Endodermal cell (in vitro differentiated cells): ENCODE measurements at places on chromosomes 1 and 21. TPM values are rescaled to one million over a fixed set of nuclear protein-coding genes. Genes with fewer than 3 reads are reported as not detected.

DNA sequence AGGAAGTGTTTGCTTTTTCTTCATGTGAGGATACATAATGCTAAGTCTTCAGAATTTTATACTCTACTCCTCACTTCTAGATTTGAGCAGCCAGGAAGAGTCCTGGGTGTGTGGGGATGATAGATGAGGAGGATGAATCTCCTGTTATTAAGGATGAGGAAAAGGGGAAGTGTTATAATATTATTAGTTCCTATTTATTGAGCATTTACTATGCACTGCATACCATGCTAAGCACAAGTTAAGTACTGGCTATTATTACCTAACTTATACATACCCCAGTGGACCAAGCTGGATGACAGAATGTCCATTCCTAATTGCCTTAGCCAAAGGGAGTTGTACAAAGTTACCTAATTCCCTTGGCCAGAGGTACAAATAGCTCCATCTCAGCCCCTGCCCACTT is 19.8 kb downstream of the CACHD1 start:
- DNase-seq = no peak
- H3K27me3 ChIP-seq = peaks cover 17% of the 10 kb centered on the region
- H3K4me3 ChIP-seq = no peak overlapping the region
- no peaks in the 10 kb centered on the region for H3K36me3 ChIP-seq
- no peak overlapping the region for H3K27ac ChIP-seq
- peaks cover 16% of the 10 kb centered on the region for H3K4me1 ChIP-seq

- no peaks in the 10 kb centered on the region for H3K36me3 ChIP-seq
- peaks cover 15% of the 10 kb centered on the region for H3K4me1 ChIP-seq
- no peak overlapping the region for H3K27ac ChIP-seq
- no peaks in the 10 kb centered on the region for H3K27me3 ChIP-seq
These were observed 23.0 kb upstream of the POU2F1 start for GRCh38 chr1:167197692-167198091.

GRCh38 chr1:55554611-55555010 is 339.4 kb upstream of the USP24 start:
- H3K27me3 ChIP-seq = peaks cover 20% of the 10 kb centered on the region
- peaks cover 9% of the 10 kb centered on the region for H3K4me1 ChIP-seq
- no peaks in the 10 kb centered on the region for H3K36me3 ChIP-seq

- H3K36me3 ChIP-seq = no peaks in the 10 kb centered on the region
- no peak for DNase-seq
- H3K27ac ChIP-seq = no peak overlapping the region
- no peak overlapping the region for H3K4me3 ChIP-seq
- H3K4me1 ChIP-seq = no peaks in the 10 kb centered on the region
- H3K27me3 ChIP-seq = no peaks in the 10 kb centered on the region
These were observed 638.3 kb downstream of the MATN1 start for GRCh38 chr1:30084909-30085571.

DNA sequence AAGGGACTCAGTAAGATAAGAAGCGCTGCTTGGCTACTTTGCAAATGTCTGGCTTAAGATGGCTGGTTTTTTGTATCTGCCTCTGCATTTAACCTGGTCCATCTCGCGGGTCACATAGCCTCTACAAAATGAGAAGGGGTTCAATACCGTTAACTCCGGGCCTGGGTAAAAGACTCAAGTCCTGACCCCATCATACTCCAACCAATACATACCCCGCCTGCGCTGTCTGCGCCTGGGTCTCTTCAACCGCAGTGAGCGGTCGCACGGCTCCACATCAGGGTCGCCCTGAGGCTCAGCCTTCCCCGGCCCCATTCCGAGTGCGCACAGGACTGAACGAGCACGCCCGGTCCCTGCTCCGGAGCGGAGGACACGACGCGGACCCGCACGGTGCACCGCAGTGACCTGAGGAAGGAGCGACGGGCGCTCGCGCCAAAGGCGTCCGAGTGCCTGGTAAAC is 558 bp upstream of the PGD start:
- H3K4me3 ChIP-seq = peak overlapping the region; percentile 87
- H3K27ac ChIP-seq = peak overlapping the region; percentile 78
- H3K36me3 ChIP-seq = peaks cover 18% of the 10 kb centered on the region
- H3K4me1 ChIP-seq = no peaks in the 10 kb centered on the region

DNA sequence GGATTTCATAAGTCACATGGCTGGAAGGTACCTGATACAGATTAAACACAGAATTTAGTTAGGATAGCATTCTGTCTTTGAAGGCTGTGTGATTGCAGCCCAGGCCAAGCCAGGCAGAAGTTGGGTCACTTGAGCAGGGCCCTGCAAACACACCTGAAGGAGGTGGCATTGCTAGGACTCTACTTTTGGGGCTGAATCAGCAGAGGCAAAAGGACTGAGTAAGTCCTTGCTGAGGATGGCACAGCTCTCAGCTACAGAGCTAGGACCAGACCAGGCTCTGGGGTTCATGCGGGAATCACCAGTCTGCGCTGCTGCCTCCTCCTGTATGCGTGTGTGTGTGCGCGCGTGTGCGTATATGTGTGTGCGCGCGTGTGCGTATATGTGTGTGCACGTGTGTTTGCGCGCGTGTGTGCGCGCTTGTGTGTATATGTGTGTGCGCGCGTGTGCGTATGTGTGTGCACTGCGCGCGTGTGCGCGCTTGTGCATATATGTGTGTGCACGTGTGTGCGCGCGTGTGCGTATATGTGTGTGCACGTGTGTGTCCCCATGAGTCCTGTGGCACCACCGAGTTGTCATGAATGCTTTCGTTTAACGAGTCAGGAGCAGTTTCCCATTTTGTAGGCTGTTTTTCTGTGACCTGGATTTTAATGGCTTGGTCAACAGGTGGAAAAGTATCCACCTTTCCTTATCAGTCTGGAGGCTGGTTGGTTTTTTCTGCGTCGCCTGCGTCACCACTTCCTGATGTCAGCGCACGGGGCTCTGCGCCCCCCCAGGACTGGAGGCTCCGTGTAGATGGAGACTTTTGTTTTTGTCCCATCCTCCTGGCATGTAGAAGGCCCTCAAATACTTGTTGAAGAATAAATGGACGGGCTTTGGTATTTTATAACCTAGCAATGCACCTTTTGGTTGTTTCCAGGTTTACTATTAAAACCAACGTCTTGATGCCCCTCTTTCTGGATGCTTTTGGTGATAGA is 34.7 kb downstream of the ADARB1 start:
- peaks cover 3% of the 10 kb centered on the region for H3K4me1 ChIP-seq
- no peaks in the 10 kb centered on the region for H3K27me3 ChIP-seq

GRCh38 chr1:169874229-169874628 is 19.5 kb downstream of the SCYL3 start:
- no peak overlapping the region for H3K4me3 ChIP-seq
- no peaks in the 10 kb centered on the region for H3K27me3 ChIP-seq
- H3K27ac ChIP-seq = no peak overlapping the region
- no peak for DNase-seq
- no peaks in the 10 kb centered on the region for H3K4me1 ChIP-seq

GRCh38 chr1:6507037-6507428 is 15.6 kb upstream of the PLEKHG5 start:
- no peaks in the 10 kb centered on the region for H3K4me1 ChIP-seq
- no peaks in the 10 kb centered on the region for H3K27me3 ChIP-seq
- H3K4me3 ChIP-seq = no peak overlapping the region

DNA sequence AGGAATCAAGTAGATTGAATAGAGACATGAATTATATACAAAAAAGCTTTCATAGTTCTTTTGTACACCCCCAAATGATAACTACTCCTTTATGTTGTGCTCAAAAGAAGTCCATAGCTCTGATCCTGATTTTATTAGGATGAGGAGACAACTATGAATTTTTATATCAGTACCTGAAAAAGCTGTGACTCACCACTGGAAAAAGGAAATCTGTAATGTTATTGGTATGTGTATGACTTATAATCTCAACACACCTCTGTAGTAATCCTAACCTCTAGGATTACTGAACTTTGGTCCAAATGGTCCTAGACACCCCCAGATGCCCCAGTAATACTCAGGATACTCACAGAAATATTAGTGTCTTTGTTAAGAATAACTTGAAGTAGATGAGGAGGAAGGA is 10.2 kb downstream of the PRKAB2 start:
- no peaks in the 10 kb centered on the region for H3K27me3 ChIP-seq
- no peak overlapping the region for H3K4me3 ChIP-seq
- H3K27ac ChIP-seq = no peak overlapping the region
- DNase-seq = no peak

DNA sequence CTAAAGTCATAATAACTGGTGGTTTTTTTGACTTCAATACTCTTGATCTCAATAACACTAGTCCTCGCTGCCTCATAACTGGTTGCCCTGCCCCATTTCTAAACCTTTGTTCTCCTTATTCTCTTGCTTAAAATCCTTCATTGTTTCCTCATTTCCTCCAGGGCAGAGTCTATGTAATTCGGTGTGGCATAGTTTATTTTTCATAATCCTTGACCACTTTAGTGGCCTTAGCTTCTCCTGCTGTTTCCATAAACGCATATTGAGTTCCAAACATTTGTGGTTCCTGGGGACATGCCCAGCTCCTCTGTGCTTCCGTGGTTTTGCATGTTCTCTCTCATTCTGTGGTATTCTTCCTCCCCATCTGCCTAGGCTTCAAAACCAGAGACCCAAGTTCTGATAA is 19.0 kb upstream of the TLCD4 start:
- H3K4me3 ChIP-seq = no peak overlapping the region
- H3K27ac ChIP-seq = no peak overlapping the region
- no peaks in the 10 kb centered on the region for H3K4me1 ChIP-seq
- DNase-seq = no peak
- no peaks in the 10 kb centered on the region for H3K27me3 ChIP-seq

DNA sequence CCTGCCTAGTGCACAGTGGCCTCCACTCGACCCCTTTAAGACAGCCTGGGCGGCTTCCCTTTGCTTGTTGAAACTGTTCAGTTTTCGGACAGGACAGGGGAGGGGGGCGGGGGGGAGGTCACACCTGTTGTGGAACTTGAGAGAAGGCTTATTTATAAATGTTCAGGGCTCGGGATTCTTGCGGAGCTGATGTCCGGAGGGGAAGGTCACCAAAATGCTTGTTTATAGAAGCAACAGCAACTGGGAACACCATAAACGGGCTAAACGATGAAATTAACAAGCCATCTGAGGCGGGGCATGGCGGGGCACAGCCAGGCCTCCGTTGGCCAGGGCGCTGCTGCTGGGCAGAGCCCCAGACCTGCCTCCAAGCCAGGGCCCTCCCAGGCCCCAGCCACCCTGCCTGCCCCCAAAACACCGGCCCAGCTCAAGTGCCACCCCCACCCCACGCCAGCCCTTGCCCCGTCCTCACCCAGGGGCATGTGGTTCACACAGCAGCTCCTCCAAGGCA is 59.8 kb upstream of the CASZ1 start:
- DNase-seq = no peak
- H3K4me3 ChIP-seq = no peak overlapping the region
- H3K4me1 ChIP-seq = no peaks in the 10 kb centered on the region
- H3K36me3 ChIP-seq = no peaks in the 10 kb centered on the region
- H3K27me3 ChIP-seq = no peaks in the 10 kb centered on the region
- no peak overlapping the region for H3K27ac ChIP-seq

- no peak for DNase-seq
- no peaks in the 10 kb centered on the region for H3K4me1 ChIP-seq
- H3K36me3 ChIP-seq = no peaks in the 10 kb centered on the region
- H3K4me3 ChIP-seq = no peak overlapping the region
These were observed 56.2 kb upstream of the NUF2 start for GRCh38 chr1:163265547-163265946.

DNA sequence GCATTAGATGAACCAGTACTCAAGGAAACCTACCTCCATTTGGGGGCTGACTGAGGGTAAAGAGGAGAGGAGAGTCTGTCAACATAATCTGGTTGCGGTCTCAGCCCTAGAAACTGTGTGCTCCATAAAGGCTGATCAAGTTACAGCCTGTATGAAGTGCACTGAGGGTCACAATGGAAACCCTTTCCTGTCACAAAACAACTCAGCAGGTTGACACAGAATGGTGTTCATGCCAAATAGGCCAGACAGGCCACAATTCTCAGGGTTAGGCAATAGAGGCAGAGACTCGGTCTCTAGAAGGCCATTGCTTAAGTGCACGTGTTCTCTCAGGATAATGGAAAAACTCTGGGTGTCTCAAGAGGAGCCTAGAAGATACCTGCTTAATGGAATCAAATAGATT is 4.1 kb upstream of the ANKRD35 start:
- no peak overlapping the region for H3K4me3 ChIP-seq
- no peaks in the 10 kb centered on the region for H3K36me3 ChIP-seq
- no peak for DNase-seq
- no peak overlapping the region for H3K27ac ChIP-seq

- H3K36me3 ChIP-seq = no peaks in the 10 kb centered on the region
- no peak overlapping the region for H3K27ac ChIP-seq
- no peaks in the 10 kb centered on the region for H3K27me3 ChIP-seq
- peak; percentile 32 for DNase-seq
- peaks cover 11% of the 10 kb centered on the region for H3K4me1 ChIP-seq
These were observed 116.1 kb downstream of the PSMG1 start for GRCh38 chr21:39066829-39067780.

- no peaks in the 10 kb centered on the region for H3K36me3 ChIP-seq
- no peak overlapping the region for H3K27ac ChIP-seq
- no peaks in the 10 kb centered on the region for H3K4me1 ChIP-seq
- no peak for DNase-seq
- no peak overlapping the region for H3K4me3 ChIP-seq
- no peaks in the 10 kb centered on the region for H3K27me3 ChIP-seq
These were observed 822.4 kb downstream of the KCNT2 start for GRCh38 chr1:195785830-195786229.

- no peak overlapping the region for H3K27ac ChIP-seq
- peaks cover 41% of the 10 kb centered on the region for H3K36me3 ChIP-seq
- no peak overlapping the region for H3K4me3 ChIP-seq
These were observed 68.3 kb downstream of the MPZL1 start for GRCh38 chr1:167790117-167790516.

- DNase-seq = no peak
- no peak overlapping the region for H3K4me3 ChIP-seq
- H3K27me3 ChIP-seq = no peaks in the 10 kb centered on the region
These were observed 45.3 kb downstream of the GPATCH2 start for GRCh38 chr1:217585577-217585976.

- DNase-seq = no peak
- H3K4me1 ChIP-seq = no peaks in the 10 kb centered on the region
- H3K36me3 ChIP-seq = no peaks in the 10 kb centered on the region
- H3K4me3 ChIP-seq = no peak overlapping the region
These were observed 440.9 kb upstream of the LRRC7 start for GRCh38 chr1:69126796-69127195.

Gene SPATA6
- 44.1 and 51.5 TPM in 2 replicates for total RNA-seq

Gene ILDR2
- 0.38 and 1.4 TPM in 2 replicates for total RNA-seq

Gene PAQR6
- 11.9 to 18.5 TPM (median 16.4 TPM) in 3 replicates for total RNA-seq

Gene CCDC185
- total RNA-seq = not detected in 3 replicates
